ENCODE measurements at places on chromosomes 4 and X. TPM values are rescaled to one million over a fixed set of nuclear protein-coding genes. Genes with fewer than 3 reads are reported as not detected.

RPL9 gene
- total RNA-seq = 5,399 TPM

TAF9B gene
- 44.8 TPM for total RNA-seq

- no peak for DNase-seq
Observed at GRCh38 chrX:54446084-54446483, 5.9 kb downstream of the TSR2 start.

DNA sequence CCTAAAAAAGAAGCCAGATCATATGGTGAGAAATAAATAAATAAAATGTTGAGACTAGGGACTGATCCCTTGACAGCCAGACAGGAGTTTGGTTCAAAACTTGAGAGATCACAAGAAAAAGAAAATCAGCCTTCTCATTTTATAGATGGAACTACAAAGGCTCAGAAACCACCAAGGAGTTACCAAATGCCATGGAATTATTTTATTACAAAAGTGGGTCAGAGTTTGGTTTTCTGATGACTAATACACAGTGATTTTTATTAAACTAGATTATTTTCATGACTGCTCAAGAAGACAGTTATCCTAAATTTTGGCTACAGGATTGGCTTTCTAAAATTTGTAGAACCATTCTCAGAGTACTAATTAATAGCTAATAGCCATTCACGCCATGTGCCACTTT lies 6.2 kb downstream of the CXCL1 start:
- DNase-seq = no peak

TMPRSS11A gene
- not detected for total RNA-seq

DNA sequence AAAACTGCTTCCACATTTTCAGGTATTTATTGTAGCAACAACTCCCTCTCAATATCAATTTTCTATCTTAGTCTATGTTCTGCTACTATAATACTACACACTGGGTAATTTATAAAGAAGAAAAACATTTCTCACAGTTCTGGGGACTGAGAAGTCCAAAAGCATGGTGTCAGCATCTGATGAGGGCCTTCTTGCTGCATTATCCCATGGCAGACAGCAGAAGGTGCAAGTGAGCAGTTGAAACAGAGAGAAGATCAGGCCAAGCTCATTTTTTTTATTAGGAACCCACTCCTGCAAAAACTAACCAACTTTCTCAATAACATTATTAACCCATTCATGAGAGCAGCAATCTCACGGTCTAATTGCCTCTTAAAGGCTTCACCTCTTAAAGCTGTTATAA lies 376.0 kb downstream of the RAB28 start:
- peak; percentile 21 for DNase-seq

DNA sequence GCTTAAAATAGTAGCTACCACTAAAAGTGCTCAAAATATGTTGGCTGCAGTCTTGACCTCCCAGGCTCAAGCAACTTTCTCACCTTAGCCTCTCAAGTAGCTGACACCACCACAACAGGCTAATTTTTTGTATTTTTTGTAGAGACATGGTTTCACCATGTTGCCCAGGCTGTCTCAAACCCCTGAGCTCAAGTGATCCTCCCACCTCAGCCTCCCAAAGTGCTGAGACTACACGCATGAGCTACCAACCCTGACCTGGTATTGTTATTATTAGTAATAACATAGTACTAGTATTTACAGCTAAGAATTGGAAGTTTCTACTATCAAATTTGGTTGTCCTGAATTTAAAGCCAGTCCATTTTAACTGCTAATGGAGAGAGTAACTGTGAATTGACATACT lies 18.0 kb downstream of the STAP1 start:
- DNase-seq = no peak

DNA sequence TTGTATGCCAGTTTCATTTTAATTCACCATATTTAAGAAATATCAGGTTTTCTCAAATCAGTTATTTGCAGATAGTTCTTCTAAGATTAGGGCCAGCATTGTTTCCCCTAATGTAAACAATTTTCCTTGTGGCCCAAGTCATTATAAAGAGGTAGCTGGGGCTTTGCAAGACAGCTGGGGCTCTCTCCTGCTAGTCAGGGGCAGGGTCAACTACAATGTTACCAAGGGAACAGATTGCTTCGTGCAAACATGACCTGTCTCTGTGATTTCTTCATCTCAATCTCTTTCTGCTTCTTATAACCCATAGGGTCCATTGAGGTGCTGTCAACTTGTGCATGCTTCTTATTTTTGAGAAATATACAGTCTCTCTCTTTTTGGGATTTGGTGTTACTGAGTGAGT lies 12.1 kb downstream of the ARMCX6 start:
- DNase-seq = peak; percentile 37

- peak; percentile 87 for DNase-seq
Observed at GRCh38 chrX:154409222-154409871, at the start of gene DNASE1L1. DNASE1L1 (minus strand) TSS chrX:154409254; CDS start chrX:154405568, 3,686 bp downstream.

GRCh38 chr4:139902321-139903320 lies 237.0 kb downstream of the MGST2 start:
- no peak for DNase-seq

DNA sequence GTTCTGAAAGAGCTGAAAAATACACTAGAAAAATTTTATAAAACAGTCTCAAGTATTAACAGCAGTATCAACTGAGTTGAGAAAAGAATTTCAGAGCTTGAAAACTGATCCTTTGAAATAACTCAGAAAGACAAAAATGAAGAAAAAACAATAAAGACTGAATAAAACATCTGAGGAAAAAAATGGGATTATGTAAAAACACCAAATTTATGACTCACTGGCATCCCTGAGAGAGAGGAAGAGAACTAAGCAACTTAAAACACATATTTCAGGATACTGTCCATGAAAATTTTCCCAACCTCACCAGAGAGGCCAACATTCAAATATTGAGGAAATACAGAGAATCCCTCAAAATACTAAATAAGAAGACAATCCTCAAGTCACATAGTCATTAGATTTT lies 22.9 kb downstream of the PABPC4L start:
- DNase-seq = no peak

DNA sequence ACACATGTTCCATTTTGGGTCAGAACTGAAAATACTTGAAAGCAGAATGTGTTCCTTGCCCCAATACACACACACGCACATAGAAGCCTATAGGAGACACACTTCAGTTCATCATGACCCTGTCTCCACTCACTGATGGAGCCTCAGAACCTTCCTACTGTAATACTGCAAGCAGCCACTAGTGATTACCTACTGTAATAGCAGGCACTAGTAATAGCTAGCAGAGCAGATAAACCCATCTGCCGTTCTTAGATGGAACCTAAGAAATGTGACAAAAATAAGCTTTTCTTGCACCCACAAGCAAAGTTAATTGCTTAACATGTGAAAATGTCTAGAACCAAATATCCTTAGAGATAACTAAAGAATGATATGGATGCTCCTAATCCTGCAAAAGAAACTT lies 13.6 kb downstream of the AMTN start:
- no peak for DNase-seq

MAOA gene
- total RNA-seq = 0.47 TPM

- peak; percentile 37 for DNase-seq
Observed at GRCh38 chr4:143411527-143412419, 75.1 kb downstream of the GAB1 start.

QRFPR gene
- not detected for total RNA-seq

GRCh38 chrX:129557844-129558480 lies 17.9 kb downstream of the OCRL start:
- DNase-seq = no peak

GRCh38 chr4:161555689-161556660 lies 607.8 kb downstream of the FSTL5 start:
- peak; percentile 1 for DNase-seq

PHOX2B gene
- not detected for total RNA-seq

GRCh38 chr4:169342906-169343564 lies 72.3 kb upstream of the SH3RF1 start:
- DNase-seq = no peak

DNA sequence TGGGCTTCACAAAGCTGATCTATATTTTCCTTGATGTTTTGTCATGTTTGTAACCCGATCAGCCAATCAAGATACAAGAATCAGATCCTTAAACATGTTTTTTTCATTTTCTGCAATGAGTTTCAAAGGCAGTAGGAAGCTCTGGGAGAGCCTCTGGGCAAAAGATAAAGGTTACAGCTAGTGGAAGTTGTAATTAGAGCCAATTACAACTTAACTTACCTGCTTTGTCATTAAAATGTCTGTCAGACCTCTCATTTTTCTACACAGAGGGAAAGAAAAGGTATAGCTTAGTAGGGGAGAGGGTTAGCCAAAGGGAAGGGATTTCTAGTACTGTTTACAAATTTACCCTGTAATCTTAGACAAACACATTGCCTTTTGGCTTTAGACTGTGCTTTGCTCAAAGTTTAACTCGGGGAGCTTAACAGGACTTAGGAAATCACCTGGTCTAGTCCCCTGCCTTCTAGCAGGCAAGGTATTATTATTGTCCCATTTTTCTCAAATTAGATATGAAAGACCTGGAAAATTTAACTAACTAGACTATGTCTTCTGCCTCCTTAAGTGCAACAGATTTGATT lies 55.8 kb downstream of the FGF16 start:
- DNase-seq = no peak

Data from SJCRH30 (cell line).